Thoracic aorta (tissue), 2 donors: ENCODE measurements at places on chromosomes 3 and 15. TPM values are rescaled to one million over a fixed set of nuclear protein-coding genes. Genes with fewer than 3 reads are reported as not detected.

DNA sequence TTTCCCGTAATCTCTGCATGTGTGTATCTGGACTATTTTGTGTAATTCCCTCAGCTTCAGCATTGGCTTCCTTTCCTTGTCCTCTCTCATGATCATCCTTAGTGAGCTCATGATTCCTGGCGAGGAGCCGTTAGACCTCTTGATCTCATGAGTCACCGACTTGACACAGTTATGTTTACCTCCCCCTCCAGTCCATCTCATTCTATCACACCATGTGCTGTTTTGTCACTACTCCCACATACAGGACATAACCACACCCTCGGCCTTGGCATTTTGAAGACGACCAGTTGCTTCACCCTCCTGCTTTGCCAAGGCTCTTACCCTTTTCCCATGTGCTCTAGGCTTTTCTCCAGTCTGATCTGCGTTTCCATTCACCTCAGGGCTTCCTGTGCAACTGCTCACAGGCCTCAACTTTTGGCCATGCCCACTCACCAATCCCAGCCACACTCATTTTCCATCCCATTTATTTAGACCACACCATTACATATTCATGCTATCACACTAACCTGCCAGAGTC, 41.5 kb downstream of the CP start:
- no peak overlapping the region for H3K4me3 ChIP-seq
- DNase-seq: peak; percentile 74
- peaks cover 20% of the 10 kb centered on the region for H3K4me1 ChIP-seq

DNA sequence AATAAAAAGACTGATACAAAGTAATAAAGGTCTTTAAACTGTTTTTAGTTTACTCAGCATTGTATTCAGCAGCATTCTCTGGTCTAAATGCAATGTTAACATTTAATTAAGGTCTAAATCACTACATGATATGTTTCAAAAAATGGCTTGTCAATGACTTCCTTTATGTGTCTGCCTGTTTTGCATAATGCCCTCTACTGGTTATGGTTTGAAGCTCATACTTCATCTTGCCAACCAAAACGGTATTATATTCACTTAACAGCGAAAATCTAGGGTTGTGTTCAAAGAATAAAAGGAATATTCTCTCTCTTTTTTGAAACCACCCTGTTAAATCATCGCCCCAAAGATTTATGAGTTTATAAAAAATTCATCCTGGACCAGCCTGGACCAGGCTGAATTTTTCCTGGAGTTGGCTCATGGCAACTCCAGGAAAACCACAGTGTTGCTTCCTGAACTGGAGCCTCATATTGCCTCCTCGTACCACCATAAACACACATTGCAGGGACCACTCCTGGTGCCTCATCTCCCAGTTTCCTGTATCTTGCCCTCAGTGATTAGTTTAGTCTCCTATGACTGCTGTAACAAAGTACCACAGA, 6.7 kb upstream of the NCEH1 start:
- H3K4me3 ChIP-seq: no peak overlapping the region
- H3K27ac ChIP-seq: no peak overlapping the region
- DNase-seq: no peak
- H3K36me3 ChIP-seq: no peaks in the 10 kb centered on the region
- H3K4me1 ChIP-seq: no peaks in the 10 kb centered on the region

- no peak for DNase-seq
- H3K36me3 ChIP-seq: no peaks in the 10 kb centered on the region
- H3K27me3 ChIP-seq: no peaks in the 10 kb centered on the region
- no peaks in the 10 kb centered on the region for H3K4me1 ChIP-seq
- H3K27ac ChIP-seq: no peak overlapping the region
Observed at GRCh38 chr3:11996480-11996879, 7.7 kb upstream of the SYN2 start.

Gene UBXN7
- 22.2 TPM for total RNA-seq

Gene CSPG5
- 0.92 TPM for total RNA-seq
